NCI-H2107 (cell line): ENCODE measurements at places on chromosomes 7 and 10.

DNA sequence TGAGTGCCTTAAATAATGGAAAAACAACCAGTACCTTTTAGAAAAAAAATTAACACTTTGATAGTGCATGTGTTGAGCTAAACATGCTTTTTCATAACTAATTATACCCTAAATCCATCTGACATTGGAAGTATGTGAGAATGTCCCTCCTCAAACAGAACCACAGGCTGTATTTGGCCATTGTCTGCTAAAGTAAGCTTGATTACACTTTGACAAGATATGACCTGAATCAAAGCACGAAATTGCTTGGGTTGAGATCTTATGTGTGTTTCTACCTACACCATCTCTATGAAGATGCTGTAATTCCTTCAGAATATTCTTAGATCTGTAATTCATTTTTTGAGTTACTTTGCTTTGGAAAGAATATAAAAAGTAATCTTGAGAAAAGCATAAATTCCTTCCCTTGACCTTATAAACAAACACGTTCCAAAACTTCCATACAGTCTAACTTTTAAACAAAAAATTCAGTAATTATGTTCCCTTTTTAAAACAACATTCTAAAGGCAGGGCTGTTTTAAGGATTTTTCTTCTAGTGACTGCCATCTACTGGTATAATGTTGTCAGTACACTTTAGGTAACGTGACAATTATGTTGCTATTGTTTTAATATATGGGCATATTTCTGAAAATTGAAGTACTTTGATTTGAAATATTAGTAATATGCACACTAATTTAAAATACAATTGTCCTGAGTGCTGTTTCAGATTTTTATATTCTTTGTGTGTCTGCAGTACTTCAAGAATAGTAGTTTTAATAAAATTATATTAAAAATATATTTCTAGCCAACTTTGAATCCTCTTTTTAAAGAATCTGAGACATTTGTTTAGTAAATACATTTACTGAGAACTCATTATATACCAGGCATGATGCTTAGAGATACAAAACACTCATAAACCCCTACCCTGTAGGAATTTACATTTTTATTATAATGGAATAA lies 20.9 kb downstream of the CD36 start:
- DNase-seq, result no peak

DNA sequence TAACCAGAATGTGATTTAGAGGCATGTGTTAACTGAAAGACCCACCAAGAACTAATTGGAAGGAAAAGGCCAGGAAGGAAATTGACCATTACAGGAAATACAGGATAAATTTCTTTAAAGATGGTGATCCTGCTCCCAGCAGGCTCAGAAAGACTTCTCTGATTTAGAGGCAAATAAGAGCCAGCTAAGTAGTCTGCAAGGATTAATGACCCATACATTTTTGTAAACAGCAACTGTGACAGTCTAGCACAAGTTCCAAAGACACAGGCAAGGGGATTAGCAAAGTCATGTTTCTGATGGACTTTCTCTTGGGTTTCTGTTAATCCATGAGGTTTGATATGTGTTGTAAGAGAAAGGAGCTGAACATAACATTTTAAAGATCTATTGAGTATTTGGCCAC lies 425.0 kb downstream of the HTR7 start:
- DNase-seq, result no peak

- DNase-seq, result no peak
These were observed 152.7 kb upstream of the GLI3 start for GRCh38 chr7:42389697-42390096.

GRCh38 chr7:97104719-97105238 lies 12.7 kb upstream of the SDHAF3 start:
- peak; percentile 38 for DNase-seq

DNA sequence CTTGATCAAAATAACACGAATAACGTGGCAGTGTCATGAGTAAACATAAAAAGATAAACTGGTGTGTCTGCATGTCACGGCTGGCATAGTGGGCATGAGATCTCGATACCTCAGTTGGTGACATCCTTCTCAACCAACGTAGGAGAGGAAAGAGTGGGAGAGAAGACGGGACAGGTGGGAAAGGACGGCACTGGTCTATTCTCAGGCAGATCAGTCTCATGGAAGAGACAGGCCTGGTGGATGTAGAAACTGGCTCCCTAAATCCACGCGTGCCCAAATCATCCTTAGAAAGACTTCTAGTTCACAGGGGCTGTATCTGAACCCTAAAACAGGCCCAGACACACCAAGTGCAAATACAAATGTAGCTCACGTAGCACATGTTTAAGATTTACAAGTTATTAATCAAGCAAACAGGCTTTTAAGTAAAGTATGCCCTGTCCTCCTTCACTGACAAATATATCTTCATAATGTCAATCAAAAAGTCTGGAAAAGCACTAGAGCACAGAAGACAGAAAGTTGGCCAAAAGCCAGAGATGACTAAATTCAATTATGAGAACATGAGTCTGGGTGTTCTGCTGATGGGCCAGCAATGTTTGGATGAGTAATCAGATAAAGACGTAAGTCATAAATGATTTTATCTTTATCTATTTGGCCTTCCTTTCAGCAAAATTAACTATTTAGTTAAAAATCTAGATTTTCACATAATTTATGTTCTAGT lies 56.3 kb downstream of the SFMBT2 start:
- no peak for DNase-seq

- no peak for DNase-seq
These were observed 6.9 kb upstream of the SUN1 start for GRCh38 chr7:825386-825785.

DNA sequence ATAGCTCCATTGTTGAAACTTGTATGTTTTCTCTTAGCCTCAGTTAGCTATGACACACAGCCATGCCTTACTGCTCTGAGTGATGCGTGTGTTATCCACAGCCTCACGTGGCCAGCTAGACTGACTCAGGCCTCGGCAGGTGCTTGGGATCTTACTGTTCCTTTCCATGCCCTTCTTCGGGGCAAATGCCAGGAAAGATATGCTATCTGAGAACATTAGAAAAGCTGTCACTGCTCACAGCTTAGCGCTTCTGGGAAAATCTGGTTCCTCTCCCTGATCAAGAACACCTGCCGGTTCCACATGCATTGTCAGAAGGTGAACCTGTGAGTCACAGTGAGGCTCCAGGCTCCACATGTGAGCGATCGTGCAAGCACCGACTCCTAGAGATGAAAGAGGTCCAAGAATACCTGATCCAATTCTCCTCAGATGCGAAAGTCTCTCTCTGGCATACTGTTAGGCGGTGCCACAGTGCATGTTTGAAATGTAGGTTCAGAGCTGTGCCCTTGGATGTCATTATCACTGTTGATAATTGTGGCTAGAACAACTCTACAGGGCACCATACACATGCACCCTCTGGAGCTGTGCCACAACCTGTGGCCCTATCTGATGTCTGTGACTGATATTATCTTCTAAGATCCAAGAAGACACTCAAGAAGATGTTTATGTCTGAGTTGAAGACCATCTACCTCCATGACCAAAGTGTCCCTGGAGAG lies 247.8 kb upstream of the IGFBP3 start:
- no peak for DNase-seq

DNA sequence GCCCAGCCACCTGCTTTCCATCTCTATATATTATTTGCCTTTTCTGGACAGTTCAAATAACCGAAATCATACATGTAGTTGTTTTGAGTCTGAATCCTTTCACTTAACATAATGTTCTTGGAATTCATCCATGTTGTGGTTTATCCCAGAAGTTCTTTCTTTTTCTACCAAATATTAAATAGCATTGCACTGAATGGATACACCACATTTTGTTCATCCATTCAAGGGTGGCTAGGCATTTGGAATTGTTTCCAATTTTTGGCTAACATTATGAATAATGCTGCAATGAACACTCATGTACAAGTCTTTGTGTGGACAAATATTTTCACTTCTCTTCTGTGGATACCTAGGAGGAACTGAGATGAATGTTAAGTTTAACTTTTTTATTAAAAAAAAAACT lies 18.0 kb downstream of the DNAJC1 start:
- DNase-seq, result no peak

DNA sequence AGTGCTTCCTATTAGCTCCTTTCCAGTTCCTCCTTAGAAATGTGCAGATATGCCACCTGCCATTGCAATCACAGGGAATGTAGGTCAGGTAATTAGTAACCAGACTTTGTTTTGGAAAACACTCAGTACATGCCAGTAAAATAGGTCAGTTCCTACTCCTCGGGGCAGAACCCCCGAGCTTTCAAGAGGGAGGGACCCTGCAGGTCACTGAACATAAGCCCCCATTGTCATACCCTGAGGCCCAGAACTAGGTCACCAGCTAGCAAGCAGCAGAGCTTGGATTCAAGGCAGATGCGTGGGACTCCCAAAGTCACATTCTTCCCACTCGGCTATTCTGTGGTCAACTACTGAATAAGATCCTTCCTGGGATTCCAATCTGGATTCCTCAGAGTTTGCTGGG lies 104.8 kb downstream of the PPP1R3C start:
- no peak for DNase-seq

GRCh38 chr7:106069471-106070200 lies 42.5 kb downstream of the SYPL1 start:
- no peak for DNase-seq

DNA sequence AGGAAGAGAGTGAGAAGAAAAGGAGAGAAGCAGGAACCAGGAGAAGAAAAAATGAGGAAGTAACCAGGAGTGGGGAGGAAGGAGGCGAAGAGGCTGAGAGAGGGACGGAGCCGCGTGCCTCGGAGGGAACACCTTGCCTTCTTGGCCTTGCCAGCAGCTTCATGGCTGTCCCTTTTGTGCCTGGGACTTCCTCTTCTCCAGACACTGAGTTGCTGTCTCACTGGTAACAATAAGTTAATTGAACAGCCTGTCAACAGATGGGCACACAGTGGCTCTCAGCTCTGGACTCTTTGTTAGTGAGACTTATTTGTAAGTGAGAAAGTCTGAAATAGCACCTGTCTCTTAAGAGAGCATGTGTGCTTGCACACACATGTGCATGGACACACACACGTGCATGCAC lies 83.2 kb downstream of the GATA3 start:
- DNase-seq, result no peak

GRCh38 chr10:24793648-24794379 lies 70.1 kb upstream of the ARHGAP21 start:
- DNase-seq, result no peak

- no peak for DNase-seq
These were observed 278.9 kb downstream of the GRID1 start for GRCh38 chr10:86087716-86088115.

DNA sequence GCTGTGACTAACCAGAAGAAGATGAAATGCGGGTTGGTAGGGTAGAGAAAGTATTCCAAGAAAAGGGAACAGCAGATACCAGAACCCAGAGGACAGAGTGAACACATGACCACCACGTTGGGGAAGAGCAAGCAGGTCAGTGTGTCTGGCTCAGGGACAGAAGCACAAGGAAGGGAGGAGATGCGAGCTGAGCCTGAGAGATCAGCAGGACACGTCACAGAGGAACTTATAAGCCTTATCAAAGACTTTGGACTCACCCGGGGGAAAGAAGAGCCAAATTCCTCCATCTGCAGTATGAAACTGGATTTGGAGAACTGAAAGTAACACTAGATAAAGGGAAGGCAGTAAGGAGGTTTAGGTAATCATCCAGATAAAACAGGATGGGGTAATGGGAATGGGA lies 232.1 kb upstream of the NPVF start:
- DNase-seq, result no peak

DNA sequence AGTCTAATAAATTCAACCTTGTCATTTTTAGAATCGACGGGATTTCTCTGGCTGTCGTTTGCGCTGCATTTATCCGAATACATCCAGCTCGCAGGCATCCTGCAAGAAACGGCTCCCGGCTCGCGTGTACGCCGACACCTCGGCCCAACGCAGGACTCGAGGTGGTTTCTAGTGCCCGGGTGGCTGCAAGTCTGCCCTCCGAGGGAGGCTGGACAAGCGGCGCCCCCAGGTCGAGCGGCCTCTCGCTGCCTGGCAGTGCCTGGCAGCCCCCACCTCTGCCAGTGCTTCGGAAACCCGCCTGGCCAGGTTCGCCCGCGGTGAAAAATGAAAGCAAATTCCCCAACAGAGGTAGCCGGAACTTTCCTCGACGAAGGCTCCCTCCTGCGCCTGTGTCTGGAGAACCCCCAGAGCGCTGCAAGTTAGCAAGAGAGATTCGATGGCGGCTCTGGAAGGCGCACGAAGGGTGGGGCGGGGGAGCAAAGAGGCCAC lies 5.7 kb upstream of the ZNF503 start:
- no peak for DNase-seq

- no peak for DNase-seq
These were observed 6.8 kb downstream of the GPR146 start for GRCh38 chr7:1050956-1051690.

DNA sequence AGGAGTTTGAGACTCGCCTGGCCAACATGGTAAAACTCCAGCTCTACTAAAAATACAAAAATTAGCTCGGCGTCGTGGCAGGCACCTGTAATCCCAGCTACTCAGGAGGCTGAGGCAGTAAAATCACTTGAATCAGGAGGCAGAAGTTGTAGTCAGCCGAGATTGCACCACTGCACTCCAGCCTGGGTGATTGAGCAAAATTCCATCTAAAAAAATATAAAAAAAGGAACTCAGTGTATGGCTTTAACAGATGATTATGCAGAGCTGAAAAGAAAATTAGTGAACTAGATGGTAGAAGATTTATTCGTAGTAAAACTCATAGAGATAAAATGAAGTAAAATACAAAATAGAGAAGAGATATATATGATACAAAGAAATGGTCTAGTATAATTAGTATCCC lies 12.6 kb upstream of the CNOT4 start:
- DNase-seq, result no peak

DNA sequence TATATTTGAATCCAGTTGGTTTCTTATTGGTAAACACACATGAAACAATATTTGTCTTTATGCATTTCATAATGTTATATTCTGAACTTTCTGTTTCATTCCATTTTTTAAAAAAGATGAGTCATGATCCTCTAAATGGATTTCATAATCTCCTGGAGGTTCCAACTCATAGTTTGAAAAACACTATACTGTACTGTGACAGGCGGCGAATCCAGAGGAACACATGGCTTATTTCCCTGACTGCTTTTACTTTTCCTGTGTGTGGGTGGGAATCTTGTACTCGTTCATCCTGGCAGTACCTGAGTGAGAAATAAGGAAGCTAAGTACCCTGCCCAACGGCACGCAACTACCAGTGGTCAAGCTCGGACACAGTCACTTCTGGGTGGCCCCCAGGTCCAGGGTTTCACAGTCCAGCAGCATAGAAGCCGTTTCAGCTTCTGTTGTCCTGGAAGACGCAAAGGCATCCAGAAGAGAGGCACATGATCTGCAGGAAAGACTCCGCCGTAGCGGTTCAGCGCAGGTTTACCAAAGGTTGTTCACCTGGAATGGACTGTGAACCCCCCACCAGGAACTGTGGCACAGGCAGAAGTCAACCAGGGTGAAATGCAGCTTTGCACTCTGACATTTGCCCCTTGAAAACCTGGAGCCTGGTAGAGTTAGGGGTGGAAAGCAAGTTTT lies 117.7 kb downstream of the CCNY start:
- DNase-seq, result no peak

- no peak for DNase-seq
These were observed 88.1 kb upstream of the RSU1 start for GRCh38 chr10:16905320-16905719.

DNA sequence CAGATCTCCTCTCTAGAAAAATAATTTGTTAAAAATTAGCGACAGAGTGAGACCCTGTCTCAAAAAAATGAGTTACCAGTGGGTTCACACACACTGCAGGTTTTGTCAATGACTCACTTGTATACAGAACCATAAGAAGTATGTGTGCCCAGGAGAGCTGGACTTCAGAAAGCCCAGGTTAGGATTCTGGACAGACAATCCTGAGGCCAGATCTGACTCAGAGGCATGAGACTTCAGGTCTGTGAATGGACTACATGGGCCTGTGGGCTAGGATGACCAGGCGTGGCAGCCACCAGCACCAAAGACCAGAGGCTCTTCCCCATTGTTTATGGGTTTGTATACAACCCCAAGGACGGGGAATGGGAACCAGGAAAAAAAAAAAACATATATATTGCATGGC lies 9.3 kb upstream of the ZNF438 start:
- DNase-seq, result no peak
